AG10803 (cell line): ENCODE measurements at places on chromosomes 3 and 15.

DNA sequence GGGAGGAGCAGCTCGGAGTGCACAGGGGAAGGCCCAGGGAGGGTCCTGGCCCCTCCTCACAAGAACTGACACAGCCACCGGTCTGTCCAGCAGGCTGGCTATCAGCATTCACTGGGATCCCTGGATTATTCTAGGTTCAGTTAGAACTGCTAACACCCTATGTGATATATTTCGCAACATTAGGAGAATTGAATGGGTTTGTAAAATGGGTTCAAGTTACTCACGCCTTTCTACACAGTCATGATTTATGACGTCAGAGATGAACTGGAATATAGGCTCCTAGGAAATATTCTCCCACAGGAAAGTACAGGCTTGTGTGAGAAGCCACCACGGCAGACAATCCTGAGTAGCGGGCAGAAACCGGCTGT, 969 bp upstream of the BSN start:
- DNase-seq = peak; percentile 28

DNA sequence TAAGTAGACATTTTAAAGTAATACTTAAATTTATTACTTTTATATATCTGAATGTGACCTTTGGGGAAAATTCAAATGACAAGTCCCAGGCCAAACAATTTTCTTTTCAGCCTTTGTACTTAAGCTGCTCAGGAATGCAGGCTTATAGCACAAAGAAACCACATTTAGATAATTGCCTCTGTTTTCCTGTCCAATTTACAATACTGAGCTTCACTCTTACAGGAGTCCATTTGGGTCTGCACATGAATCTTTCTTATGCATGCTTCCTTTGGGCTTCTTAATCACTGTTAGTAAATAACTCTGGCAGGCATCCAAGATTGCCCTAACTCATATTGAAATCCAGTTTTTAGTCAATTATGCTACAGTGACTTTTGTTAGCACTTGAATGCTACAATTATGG, 459.4 kb upstream of the TGFBR2 start:
- peak; percentile 16 for DNase-seq

DNA sequence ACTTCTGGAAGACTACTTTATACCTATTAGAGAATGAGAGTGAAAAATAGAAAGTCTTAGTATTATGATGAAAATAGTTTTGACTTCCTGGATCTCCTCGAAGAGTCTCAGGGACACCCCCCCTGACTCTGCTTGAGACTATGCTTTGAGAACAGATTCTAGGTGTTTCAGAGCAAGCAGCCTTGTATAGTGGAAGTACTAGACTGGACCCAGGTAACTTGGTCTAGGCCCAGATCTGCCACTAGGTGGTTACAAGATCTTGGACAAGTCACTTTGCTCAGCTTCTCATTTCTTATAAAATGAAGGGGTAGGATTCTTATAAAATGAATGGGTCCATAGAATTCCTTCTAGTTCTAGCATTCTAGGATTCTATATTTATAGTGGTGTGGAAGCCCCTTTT, 9.1 kb downstream of the ABHD5 start:
- DNase-seq = no peak

GRCh38 chr15:90315278-90315982, 36.7 kb upstream of the ZNF774 start:
- DNase-seq = peak; percentile 91

DNA sequence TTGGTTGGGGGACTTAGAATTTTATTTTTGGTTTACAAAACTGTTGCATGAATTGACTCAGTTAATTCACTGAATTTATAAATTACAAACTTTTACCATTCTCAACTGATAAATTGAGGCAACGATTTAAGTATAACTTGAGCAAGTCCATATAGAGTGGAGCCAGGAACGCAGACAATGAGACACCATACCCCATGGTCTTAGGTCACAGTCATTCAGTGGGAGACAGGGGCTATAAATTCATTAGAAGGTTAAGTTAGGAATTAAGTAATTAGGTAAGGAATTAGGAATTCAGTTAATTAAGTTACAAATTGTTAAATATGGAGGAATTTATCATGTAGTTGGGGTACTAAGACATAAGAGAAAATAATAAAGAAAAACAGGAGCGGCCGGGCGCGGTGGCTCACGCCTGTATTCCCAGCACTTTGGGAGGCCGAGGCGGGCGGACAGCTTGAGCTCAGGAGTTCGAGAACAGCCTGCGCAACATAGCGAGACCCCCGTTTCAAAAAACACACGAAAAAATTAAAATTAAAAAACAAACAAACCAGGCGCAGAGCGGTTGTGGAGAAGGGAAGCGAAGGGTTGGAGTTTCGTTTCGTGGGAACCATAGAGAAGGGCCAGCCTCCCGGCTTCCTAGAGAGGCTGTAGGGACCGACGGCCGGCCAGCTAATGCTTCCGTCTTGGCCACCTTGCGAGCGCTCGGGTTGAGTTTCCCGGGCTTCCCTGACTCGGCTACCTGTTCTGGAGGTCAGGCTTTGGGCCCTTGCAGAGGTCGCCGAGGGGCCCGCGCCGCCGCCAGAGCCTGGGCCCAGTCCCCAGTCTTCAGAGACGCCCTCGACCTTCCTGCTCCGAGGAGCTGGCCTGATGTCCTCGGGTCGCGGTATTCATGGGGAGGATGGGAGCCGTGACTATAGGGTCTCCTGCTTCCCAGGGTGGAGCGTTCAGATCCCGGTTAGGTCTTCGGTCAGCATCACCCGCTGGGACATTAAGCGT, at the start of gene ZNF619:
TSS of gene ZNF619 (plus strand) at position 645 of the 993 bp plus-strand sequence. CDS start 858 bp downstream, outside the sequence.
- peak; percentile 74 for DNase-seq

- DNase-seq = peak; percentile 44
Observed at GRCh38 chr15:73596174-73596573, 37.0 kb downstream of the NPTN start.

- peak; percentile 47 for DNase-seq
Observed at GRCh38 chr15:63369781-63370180, 11.9 kb downstream of the CA12 start.

- DNase-seq = peak; percentile 45
Observed at GRCh38 chr3:60053526-60054265, 1003.9 kb upstream of the CFAP20DC start.

DNA sequence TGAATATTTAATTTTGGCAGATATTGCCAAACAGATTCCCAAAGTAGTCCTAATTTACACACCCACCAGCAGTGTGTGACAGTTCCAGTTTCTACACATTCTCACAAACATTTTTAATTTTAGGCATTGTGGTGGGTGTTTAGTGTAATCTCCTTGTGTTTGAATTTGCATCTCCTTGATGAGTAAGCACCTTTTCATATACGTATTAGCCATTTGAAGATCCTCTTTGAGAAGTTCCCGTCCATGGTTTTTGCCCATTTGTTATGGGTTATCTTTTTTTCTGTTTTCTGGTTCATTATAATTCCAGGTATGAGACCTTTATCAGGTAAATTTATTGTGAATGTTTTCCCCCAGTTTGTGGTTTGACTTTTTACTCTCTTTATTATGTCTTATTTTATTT, 2.3 kb upstream of the TM4SF19 start:
- DNase-seq = no peak

- DNase-seq = no peak
Observed at GRCh38 chr15:72146934-72147333, 28.7 kb downstream of the SENP8 start.

GRCh38 chr3:125126323-125126722, 70.5 kb upstream of the HEG1 start:
- no peak for DNase-seq

DNA sequence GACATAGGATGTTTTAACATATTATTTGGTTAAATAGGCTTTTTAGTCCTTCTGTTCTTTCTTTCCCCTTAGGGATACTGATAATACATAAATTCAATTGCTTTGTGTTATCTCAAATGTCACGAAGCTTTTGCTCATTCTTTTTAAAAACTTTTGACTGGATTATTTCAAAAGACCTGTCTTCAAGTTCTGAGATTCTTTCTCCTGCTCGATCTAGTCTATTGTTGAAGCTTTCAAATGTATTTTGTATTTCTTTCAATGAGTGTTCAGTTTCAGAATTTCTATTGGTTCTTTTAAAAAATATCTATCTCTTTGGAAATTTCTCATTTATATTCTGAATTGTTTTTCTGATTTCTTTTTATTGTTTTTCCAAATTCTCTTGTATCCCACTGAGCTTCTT, 16.9 kb downstream of the IL20RB start:
- no peak for DNase-seq

- no peak for DNase-seq
Observed at GRCh38 chr15:58549013-58549784, 117.4 kb downstream of the LIPC start.

DNA sequence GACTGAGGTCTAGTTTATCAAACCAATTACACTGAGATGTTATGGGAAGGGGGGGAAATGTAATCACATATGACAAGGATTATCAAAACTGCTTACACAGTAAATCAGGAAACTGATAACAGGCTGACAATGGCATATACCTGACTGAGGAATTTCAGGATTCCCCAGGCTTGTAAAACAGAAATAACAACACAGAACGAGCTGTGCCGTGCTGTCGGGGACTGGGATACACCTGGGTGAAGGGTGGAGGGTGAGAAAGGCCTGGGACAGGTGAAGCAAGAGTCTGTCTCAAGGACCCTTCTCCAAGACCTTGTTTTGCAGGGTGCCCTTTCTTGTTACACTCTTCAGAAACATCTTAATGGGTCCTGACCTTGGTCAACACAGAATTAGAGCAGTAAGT, 29.4 kb downstream of the RORA start:
- no peak for DNase-seq

- peak; percentile 46 for DNase-seq
Observed at GRCh38 chr3:64361962-64362735, 136.9 kb upstream of the PRICKLE2 start.

DNA sequence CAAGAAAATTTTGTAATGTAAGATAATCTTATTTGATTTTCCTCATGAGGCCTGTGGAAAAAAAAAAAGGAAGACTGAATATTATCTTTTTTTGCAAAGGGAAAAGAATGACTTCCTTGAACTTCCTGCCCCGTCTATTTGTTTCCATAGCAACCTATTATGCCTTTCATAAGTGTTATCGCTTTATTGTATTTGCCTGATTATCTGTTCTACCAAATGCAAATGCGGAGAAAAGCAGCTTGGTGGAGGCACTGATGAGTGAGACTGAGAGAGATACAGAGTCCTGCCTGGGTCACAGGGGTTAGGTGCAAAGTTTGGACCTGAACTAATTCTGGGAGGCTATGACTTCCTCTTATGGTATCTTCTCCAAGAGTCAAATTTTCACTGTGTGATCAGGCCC, 334.0 kb upstream of the KCNMB2 start:
- no peak for DNase-seq

DNA sequence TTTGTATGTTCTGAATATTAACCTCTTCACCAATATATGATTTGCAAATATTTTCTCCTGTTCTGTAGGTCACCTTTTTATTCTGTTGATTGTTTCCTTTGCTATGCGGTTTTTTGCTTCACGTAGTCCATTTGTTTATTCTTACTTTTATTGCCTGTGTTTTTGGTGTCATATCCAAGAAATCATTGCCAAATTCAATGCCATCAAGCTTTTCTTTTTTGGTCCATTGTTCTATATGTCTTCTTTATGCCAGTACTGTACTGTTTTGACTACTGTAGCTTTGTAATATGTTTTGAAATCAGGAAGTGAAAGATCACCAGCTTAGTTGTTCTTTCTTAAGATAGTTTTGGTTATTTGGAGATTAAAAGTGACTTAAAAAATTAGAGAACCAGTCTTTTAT, 4.2 kb downstream of the PARP15 start:
- no peak for DNase-seq

GRCh38 chr3:169493521-169494141, 169.9 kb downstream of the MECOM start:
- DNase-seq = no peak

GRCh38 chr3:99970198-99970597, 144.1 kb downstream of the FILIP1L start:
- DNase-seq = no peak
